ENCODE measurements at places on chromosomes 11 and 22.

GRCh38 chr11:22602504-22602903 is 23.1 kb downstream of the FANCF start:
- no peak for DNase-seq

DNA sequence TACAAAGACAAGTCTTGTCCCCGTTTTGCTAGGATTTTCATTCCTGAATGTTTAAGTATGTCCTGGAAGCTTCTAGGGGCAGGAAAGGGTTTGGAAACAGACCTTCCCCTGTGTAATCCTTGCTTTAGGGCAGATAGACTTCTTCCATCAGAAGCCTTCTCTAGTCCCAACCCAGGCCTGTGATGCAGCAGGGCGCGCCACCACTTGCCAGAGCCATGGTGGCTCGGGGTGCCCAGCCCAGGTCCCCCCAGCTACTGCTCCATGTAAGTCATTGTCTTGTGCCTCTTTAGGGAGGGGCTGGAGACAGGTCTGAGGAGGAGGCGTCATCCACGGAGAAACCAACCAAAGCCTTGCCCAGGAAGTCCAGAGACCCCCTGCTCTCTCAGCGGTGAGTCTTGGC is 4.3 kb downstream of the NOL12 start:
- no peak for DNase-seq

- no peak for DNase-seq
These were observed 54.7 kb upstream of the CCDC89 start for GRCh38 chr11:85740481-85741400.

DNA sequence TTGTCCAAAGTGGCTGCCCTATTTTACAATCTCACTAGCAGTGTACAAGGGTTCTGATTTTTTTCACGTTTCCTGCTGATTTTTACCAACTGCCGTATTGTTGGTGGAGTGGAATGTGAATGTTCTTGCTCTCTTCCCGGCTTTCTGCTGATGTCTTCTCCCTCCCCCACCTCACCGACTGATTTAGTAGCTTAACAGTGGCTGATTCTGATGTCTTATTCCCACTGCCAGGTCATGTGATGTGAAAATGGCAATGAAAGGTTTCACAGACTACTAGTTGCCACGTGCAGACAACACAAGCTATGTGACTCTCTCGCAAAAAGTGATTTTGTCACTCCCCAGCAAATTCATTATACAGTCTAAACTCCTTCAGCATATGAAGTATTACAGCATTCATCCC is 17.3 kb upstream of the NEU3 start:
- no peak for DNase-seq

DNA sequence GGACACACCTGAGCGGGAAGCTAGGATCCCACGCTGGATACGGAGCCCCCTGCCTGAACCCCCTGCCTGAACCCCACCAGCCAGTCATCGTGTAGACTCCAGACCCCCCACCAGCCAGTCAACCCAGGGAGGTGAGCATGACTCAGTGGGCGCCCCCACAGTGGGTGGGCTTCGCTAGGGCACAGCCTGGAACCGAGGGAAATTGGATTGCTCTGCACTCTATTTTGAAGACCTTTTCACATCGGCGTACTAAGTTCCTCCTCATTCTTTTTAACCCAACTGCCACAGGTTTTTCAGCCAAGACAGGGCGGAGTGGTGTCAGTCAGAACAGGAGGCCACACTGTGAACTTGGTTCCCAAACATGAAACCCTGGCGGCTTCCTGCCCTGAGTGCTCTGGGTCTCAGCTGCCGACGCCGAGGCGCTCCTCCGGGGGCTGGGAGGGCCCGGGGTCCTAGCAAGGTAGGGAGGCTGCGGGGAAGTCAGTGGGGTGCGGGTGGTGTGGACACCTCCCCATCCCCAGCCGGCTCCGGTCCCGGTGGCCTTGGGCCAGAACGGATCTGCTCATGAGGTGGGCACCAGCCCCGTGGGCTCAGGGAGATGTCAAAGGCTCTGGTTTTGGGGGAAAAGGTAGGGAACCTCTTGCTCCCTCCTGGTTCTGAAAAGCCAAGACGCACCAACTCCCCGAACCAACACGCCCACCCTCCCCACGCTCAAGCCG is 57.0 kb downstream of the BRD1 start:
- DNase-seq, result no peak
